ENCODE measurements at places on chromosomes 5 and 9.

DNA sequence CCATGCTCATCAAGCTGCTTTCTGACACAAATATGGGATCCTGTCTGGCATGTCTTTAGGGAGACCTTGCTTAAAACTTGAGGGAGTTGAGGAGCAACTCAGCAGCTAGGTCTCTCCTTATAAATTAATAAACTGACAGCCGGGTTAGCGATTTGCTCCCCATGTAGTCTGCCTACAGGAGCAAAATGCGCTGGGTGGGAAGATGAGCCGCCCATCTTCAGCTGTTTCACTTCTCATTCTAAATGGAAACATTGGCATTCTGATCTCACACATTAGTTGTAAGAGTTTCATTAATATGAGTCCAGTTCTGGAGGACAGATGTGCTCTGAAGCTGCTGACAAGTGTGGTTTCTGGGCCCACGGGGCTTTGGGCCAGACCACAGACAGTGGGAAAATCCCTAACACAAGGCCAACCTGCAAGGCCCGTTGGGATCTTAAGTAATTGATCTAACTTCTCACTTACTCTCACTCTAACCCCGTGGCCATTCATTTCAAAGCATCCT, 197.0 kb downstream of the MCTP1 start:
- no peak for DNase-seq

DNA sequence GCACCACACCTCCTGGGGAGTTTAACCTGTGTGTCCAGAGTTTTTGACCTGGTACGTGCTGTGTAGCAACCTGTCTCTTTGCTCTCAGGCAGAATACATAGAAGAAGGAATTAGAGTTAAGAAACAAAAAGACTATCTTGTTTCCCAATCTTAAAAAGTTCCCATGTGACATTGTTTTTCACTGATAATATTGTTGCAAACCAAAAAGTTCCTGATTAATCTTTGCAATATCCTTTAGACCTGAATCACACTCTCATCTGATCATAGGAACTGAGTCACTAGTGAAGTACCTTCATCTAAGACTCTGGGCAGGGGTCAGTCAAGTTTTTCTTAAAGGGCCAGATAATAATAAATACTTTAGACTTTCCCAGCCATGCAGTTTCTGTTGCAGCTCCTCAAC, 35.1 kb downstream of the BASP1 start:
- no peak for DNase-seq

GRCh38 chr5:10734037-10734709, 26.9 kb downstream of the DAP start:
- DNase-seq = no peak

DNA sequence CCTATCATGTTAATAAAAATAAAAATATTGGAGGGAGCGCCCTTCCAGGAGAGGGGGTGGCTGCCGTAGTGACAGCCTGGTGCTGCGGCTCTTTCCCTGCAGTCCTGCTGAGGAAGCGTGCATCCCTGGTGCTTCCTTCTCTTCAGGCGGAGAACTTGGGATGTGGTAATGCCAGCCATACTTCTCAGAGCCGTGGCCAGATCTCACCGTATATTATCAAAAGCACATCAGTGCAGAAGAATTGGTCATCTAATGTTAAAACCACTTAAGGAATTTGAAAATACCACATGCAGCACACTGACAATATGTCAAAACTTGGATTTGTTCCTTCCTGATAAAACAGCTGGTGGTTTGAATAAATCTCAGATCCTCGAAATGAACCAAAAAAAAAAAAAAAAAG, 17.7 kb downstream of the C9orf40 start:
- DNase-seq = no peak

DNA sequence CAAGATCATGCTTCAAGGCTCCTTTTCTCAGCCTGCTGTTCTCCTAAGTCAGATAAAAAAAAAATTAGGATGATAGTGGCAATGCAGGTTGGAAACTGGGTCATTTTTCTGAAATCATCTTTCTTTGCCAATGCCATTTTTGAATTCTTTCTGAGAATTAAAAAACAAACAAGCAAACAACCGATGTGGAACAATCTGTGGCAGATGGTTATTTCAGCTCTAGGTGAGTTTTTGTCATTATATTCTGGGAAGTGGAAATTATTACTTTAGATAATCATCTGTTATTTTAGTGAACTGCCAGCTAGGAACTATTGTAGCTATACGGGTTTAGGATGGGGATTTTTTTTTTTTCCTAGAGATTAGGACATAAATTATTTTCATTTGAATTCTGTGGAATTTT, 129.7 kb downstream of the NTRK2 start:
- no peak for DNase-seq

DNA sequence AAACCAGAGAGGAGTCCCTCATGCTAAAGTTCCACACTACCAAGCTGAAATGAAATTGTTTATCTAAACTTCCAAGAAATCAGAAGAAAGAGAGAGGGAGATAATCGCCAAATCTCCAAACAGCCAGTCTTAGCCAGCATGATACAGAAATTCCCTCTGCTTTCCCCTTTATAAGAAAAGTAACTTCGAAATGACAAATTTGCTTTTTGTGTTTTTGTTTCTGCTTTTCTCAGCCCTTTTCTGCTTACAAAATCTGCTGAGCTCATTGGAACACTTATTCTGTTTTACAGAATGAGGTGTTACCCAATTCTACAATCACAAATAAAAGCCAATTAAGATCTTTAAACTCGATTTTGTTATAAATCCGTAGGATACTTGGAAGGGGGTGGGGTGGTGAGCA, 72.9 kb downstream of the SFXN1 start:
- no peak for DNase-seq

GRCh38 chr5:24703934-24704333, 59.2 kb upstream of the CDH10 start:
- no peak for DNase-seq
